ENCODE measurements at places on chromosomes 7 and 10. TPM values are rescaled to one million over a fixed set of nuclear protein-coding genes. Genes with fewer than 3 reads are reported as not detected.
A peak's percentile ranks its signal among the peaks of the same experiment; 100 is the strongest.

HBP1 gene
- 41.7 TPM for polyA plus RNA-seq

IQUB gene
- polyA plus RNA-seq = 0.09 TPM

SKIDA1 gene
- 0.49 TPM for polyA plus RNA-seq

CDC14C gene
- polyA plus RNA-seq = 0.08 TPM

PLPP4 gene
- 2.3 TPM for polyA plus RNA-seq

ZC3HAV1 gene
- 28.8 TPM for polyA plus RNA-seq

- DNase-seq = peak; percentile 30
- no peaks in the 10 kb centered on the region for H3K4me1 ChIP-seq
- no peak overlapping the region for H3K4me3 ChIP-seq
- H3K36me3 ChIP-seq = no peaks in the 10 kb centered on the region
- H3K27me3 ChIP-seq = peaks cover 2% of the 10 kb centered on the region
These were observed 108.0 kb downstream of the WDFY4 start for GRCh38 chr10:48792687-48793096.

DNA sequence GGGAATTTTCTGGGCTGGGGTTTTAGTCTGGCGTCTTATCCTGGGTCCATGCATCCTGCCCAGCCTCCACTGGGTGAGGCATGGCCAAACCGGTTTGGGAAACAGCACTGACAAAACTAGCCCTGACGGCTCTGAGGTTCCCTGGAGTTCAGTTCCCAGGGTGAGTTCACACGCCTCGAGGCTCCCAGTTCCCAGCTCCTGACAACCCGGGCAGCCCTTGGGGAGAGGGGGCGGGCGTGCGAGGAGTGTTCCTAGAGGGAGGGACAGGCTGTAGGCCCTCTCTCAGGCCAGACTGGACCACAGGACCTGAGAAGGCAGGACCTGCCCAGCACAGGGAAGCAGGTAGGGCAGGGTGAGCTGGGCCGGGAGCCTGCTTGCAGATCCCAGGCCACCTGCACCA lies 82.3 kb upstream of the PPIF start:
- H3K27me3 ChIP-seq = no peaks in the 10 kb centered on the region
- no peak overlapping the region for H3K4me3 ChIP-seq
- peak overlapping the region; percentile 92 for H3K27ac ChIP-seq
- DNase-seq = no peak

DNA sequence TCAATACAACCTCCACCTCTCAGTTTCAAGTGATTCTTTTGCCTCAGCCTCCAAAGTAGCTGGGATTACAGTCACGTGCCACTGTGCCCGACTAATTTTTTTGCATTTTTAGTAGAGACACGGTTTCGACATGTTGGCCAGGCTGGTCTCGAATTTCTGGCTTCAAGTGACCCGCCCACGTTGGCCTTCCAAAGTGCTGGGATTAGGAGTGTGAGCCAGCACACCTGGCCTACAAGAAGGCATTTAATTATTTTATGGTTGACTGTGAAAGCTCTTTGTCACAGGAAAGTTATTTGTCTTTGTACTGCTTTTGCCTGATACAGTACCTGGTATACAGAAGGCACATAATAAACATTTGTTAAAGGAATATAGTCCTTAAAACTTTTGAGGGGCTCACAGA lies 12.9 kb downstream of the MYOZ1 start:
- H3K36me3 ChIP-seq = no peaks in the 10 kb centered on the region
- no peak overlapping the region for H3K4me3 ChIP-seq
- H3K4me1 ChIP-seq = peaks cover 6% of the 10 kb centered on the region
- no peak overlapping the region for H3K27ac ChIP-seq

- H3K36me3 ChIP-seq = no peaks in the 10 kb centered on the region
- peak; percentile 40 for DNase-seq
- no peak overlapping the region for H3K27ac ChIP-seq
- no peaks in the 10 kb centered on the region for H3K27me3 ChIP-seq
- no peak overlapping the region for H3K4me3 ChIP-seq
These were observed 362.6 kb upstream of the MGMT start for GRCh38 chr10:129104266-129105045.

DNA sequence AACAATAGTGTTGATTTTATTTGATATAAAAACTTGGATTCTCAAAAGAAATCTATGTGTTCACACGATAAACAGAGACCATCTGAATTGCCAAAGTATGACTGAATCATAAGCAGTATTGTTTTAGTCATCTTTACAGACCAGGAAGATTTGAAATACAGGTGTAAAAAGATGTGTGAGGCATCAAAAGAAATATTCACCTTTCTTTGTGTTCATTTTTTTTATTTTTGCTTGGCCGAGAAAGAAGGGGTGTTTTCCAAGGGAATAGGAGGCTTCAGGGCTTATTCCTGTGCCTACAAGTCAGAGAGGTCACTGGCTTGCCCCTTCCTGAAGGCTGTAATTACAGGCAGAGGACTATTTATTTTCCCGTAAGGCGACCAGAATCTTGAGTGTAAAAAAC lies 37.3 kb downstream of the MET start:
- H3K27ac ChIP-seq = no peak overlapping the region
- no peak overlapping the region for H3K4me3 ChIP-seq
- H3K36me3 ChIP-seq = no peaks in the 10 kb centered on the region
- no peak for DNase-seq
- H3K27me3 ChIP-seq = no peaks in the 10 kb centered on the region
- peaks cover 4% of the 10 kb centered on the region for H3K4me1 ChIP-seq

GRCh38 chr7:105587909-105588635 lies 6.8 kb upstream of the EFCAB10 start:
- no peaks in the 10 kb centered on the region for H3K27me3 ChIP-seq
- no peaks in the 10 kb centered on the region for H3K4me1 ChIP-seq
- DNase-seq = no peak

- peaks cover 2% of the 10 kb centered on the region for H3K4me1 ChIP-seq
- H3K4me3 ChIP-seq = no peak overlapping the region
- H3K36me3 ChIP-seq = no peaks in the 10 kb centered on the region
- no peaks in the 10 kb centered on the region for H3K27me3 ChIP-seq
- H3K27ac ChIP-seq = no peak overlapping the region
- peak; percentile 94 for DNase-seq
These were observed 185.6 kb downstream of the PLXNA4 start for GRCh38 chr7:132390705-132391104.

GRCh38 chr7:135449436-135449835 lies 60.5 kb downstream of the CNOT4 start:
- no peaks in the 10 kb centered on the region for H3K27me3 ChIP-seq
- no peaks in the 10 kb centered on the region for H3K36me3 ChIP-seq
- no peak overlapping the region for H3K27ac ChIP-seq
- no peak overlapping the region for H3K4me3 ChIP-seq

- peak; percentile 40 for DNase-seq
- H3K27me3 ChIP-seq = no peaks in the 10 kb centered on the region
- H3K36me3 ChIP-seq = no peaks in the 10 kb centered on the region
These were observed 4.9 kb downstream of the TMEM270 start for GRCh38 chr7:73865738-73866445.

- no peak overlapping the region for H3K4me3 ChIP-seq
- DNase-seq = no peak
- no peaks in the 10 kb centered on the region for H3K27me3 ChIP-seq
- H3K36me3 ChIP-seq = no peaks in the 10 kb centered on the region
- H3K4me1 ChIP-seq = no peaks in the 10 kb centered on the region
These were observed 19.5 kb downstream of the DNAJB9 start for GRCh38 chr7:108589199-108589598.

- H3K27me3 ChIP-seq = no peaks in the 10 kb centered on the region
- DNase-seq = no peak
- no peak overlapping the region for H3K4me3 ChIP-seq
- no peaks in the 10 kb centered on the region for H3K4me1 ChIP-seq
- no peaks in the 10 kb centered on the region for H3K36me3 ChIP-seq
These were observed 286.1 kb downstream of the EXOC4 start for GRCh38 chr7:133539016-133539415.

GRCh38 chr10:63603709-63604445 lies 82.7 kb downstream of the REEP3 start:
- no peak overlapping the region for H3K4me3 ChIP-seq
- peaks cover 7% of the 10 kb centered on the region for H3K4me1 ChIP-seq
- peak; percentile 73 for DNase-seq
- no peak overlapping the region for H3K27ac ChIP-seq

DNA sequence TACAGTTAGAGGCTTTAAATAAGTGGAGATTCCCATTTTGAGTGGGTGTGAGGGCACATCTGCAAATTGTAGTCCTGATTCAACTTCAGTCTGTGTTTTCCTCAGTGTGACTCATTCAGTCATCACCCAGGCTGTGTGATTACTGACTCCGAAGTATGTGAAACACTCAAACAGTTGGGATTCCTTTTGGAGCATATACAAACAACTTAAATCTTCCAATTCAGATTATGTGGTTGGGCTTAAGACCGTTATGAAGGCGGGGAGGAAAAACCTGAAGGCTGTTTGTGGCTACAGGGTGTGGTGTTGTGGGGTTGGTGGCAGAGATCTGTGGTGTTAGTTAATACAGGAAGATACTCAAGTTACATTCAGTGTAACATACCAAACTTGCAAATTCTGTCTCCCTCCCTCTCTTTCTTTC lies 259.7 kb upstream of the FERD3L start:
- no peaks in the 10 kb centered on the region for H3K36me3 ChIP-seq
- no peaks in the 10 kb centered on the region for H3K27me3 ChIP-seq
- H3K4me3 ChIP-seq = no peak overlapping the region
- peaks cover 2% of the 10 kb centered on the region for H3K4me1 ChIP-seq

GRCh38 chr7:100978300-100978699 lies 8.9 kb downstream of the MUC12 start:
- no peak overlapping the region for H3K4me3 ChIP-seq
- no peak for DNase-seq
- no peaks in the 10 kb centered on the region for H3K36me3 ChIP-seq
- no peak overlapping the region for H3K27ac ChIP-seq

- H3K27me3 ChIP-seq = no peaks in the 10 kb centered on the region
- H3K27ac ChIP-seq = no peak overlapping the region
- no peaks in the 10 kb centered on the region for H3K36me3 ChIP-seq
- no peaks in the 10 kb centered on the region for H3K4me1 ChIP-seq
- no peak overlapping the region for H3K4me3 ChIP-seq
These were observed 66.3 kb upstream of the HABP2 start for GRCh38 chr10:113486531-113486930.

GRCh38 chr10:100982916-100983830 lies 4.1 kb downstream of the MRPL43 start:
- no peaks in the 10 kb centered on the region for H3K27me3 ChIP-seq
- peaks cover 9% of the 10 kb centered on the region for H3K36me3 ChIP-seq
- no peak for DNase-seq

DNA sequence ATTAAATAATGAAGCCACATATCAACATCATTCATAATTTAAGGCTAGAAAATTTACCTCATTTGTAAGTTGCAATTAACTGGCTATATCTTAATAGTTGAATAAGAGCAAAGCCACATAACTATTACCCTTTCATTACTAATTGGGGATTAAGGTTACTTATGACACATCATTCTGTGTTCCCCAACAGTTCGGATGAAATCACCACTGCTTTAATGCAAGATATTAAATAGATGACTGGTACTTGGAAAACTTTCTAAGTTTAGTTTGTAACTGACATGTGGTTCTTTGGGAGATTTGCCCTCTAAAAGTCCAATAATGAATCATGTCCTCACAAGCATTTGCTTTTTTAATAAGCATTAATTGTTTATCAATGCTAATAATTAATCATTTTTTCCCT lies 109.1 kb downstream of the MTERF1 start:
- DNase-seq = peak; percentile 28
- no peaks in the 10 kb centered on the region for H3K36me3 ChIP-seq
- no peaks in the 10 kb centered on the region for H3K4me1 ChIP-seq
- no peak overlapping the region for H3K27ac ChIP-seq

- H3K36me3 ChIP-seq = no peaks in the 10 kb centered on the region
- H3K4me3 ChIP-seq = no peak overlapping the region
- no peak overlapping the region for H3K27ac ChIP-seq
- DNase-seq = peak; percentile 26
- H3K4me1 ChIP-seq = no peaks in the 10 kb centered on the region
These were observed 121.3 kb downstream of the MYL10 start for GRCh38 chr7:101507791-101508252.

DNA sequence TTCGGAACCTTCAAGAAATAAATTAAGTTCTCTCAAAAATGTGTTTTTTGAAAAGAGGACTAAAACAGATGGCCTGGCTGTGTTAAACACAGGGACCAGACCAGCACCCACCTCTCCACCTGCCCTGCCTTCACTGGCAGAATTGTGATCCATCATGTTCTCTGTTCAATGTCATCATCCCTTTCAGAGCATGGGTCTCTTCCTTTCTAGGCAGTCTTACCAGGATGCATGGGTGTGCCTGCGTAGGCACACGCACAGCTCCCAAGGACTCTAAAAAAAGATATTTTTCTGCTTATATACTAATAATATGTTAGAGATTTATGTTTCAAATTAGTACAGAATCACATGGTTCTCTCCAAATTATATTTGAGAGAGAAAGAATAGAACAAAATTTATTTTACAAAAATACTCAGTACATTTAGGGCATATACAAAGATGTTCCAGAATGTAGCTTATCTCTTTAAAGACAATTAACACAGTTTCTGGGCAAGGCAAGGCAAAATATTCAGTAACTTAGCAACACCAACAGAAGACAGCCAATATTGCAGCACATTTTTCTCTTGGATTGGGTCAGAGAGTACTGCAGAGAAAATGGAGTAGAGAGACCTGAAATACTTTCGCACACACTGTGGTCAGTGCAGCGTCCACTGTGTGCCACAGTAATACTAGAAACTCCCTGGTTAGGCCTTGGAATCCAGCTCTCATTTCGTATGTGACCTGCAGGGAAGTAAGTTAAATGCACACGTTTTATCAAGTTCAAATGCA lies 52.8 kb downstream of the EGFR start:
- peak overlapping the region; percentile 88 for H3K27ac ChIP-seq
- peaks cover 7% of the 10 kb centered on the region for H3K36me3 ChIP-seq
- peak; percentile 55 for DNase-seq
- H3K27me3 ChIP-seq = no peaks in the 10 kb centered on the region
- H3K4me3 ChIP-seq = no peak overlapping the region
